Mesangial cell (primary cell): ENCODE measurements at places on chromosomes 7 and 10. TPM values are rescaled to one million over a fixed set of nuclear protein-coding genes. Genes with fewer than 3 reads are reported as not detected.

TMEM26 gene
- under 0.01 and 0.89 TPM in 2 replicates for total RNA-seq

CALML3 gene
- not detected in 2 replicates for total RNA-seq

EPO gene
- not detected in 2 replicates for total RNA-seq

FAM25C gene
- not detected in 2 replicates for total RNA-seq

VSTM4 gene
- 1.1 and 1.6 TPM in 2 replicates for total RNA-seq

PRF1 gene
- not detected in 2 replicates for total RNA-seq

OPN1SW gene
- total RNA-seq = not detected in 2 replicates

NRP1 gene
- total RNA-seq = 153 and 165 TPM in 2 replicates

ADAMTS14 gene
- total RNA-seq = 1.6 and 2.5 TPM in 2 replicates
